WTC11 (cell line): ENCODE measurements at places on chromosomes 12 and 14.

GRCh38 chr12:43762596-43762995 lies 3.8 kb downstream of the IRAK4 start:
- DNase-seq: no peak

- DNase-seq: no peak
These were observed 30.0 kb downstream of the HCFC2 start for GRCh38 chr12:104094284-104094683.

DNA sequence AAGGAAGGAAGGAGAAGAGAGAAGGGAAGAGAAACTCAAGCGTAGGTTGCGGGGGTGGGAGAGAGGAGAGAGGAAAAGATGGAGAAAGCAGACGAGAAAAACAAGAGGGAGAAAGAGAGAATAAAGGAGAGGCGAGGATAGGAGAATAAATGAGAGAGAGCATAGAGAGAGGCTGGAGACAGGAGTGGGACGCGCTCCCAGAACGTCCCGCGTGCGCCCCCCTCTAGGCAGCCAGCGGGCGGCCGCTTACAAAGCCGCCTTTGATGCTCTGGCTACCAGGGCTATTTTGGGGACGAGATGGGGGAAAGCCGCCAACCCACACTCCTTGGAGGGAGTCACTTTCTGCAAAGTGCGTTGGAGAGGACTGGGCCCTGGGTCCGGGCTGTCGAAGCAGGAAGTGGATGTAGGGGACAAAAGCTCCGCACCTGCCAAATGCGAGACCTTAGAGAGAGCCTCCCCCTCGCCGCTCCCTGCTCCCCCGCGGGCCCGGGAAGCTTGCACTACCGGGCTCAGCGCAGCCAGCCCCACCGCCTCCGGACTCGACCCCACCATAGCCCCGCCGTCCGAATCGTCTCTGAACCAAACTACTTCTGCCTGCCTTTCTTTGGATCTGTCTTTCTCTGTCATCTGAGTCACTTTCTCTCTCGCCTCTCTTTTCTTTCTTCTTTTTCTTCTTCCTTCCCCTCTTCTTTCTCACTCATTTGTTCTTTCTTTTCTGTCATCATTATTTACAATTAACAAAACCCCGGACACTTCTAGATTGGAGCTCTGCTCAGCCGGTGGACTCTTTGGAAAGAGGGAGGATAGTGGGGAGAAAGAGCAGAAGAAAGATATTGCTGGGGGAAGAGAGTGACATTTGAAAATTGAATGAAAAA lies 8.0 kb downstream of the ASCL1 start:
- peak; percentile 54 for DNase-seq

- peak; percentile 89 for DNase-seq
These were observed 36.2 kb upstream of the ATP23 start for GRCh38 chr12:57904848-57905811.

DNA sequence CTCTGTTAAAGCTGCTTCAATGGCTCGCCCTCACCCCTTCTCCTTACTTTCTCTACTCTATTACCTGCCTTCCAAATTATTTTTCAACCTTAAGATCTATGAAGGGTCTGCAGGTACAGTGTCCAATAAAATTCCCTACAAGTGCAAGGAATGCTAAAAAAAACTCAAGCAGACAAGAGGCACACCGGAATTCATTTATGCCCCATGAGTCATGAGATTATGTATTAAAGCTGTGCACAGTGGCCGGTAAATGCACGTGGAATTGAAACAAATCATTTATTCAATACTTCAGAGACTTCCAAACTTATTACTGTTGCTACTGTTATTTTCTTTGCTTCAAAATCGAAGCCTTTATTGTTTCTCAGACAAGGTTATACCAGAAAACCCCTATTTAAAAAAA lies 68.4 kb downstream of the ST8SIA1 start:
- no peak for DNase-seq

DNA sequence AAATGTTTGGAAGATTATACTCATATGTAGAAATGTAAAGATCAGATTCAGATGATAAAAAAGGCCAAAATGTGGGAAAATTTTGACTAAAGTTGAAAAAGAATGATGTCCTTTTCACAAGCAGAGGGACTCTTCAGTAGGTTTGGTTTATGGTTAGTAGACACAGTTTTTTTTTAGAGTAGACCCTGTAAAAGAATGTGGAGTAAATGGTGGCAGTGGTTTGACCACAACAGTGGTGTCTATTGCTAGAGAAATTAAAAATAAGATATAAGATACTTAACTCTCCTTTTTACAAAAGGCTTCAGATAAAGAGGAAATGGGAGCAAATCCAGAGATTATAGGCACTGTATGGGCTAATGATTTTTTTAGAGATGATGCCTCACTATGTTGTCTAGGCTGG lies 21.8 kb downstream of the RAP1B start:
- DNase-seq: no peak
